ENCODE measurements at places on chromosomes 4 and X.

DNA sequence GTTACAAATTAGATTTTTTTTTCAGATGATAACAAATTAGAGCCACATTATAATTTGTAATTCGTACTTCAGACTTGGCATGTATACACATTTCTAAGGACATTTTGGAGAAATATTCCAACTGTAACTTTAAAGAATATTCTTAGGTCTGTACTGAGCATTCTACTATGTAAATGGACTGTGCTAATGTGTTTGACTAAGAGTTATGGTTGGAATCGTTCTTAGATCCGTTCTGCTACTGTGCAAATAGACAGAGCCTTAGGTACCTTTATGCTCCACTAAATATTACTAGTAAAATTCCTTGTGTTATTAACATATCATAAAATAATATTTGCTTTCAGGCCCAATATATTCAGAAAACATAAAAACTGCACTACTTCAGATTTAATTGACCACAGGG, 1180.0 kb upstream of the TENM3 start:
- no peak for DNase-seq

DNA sequence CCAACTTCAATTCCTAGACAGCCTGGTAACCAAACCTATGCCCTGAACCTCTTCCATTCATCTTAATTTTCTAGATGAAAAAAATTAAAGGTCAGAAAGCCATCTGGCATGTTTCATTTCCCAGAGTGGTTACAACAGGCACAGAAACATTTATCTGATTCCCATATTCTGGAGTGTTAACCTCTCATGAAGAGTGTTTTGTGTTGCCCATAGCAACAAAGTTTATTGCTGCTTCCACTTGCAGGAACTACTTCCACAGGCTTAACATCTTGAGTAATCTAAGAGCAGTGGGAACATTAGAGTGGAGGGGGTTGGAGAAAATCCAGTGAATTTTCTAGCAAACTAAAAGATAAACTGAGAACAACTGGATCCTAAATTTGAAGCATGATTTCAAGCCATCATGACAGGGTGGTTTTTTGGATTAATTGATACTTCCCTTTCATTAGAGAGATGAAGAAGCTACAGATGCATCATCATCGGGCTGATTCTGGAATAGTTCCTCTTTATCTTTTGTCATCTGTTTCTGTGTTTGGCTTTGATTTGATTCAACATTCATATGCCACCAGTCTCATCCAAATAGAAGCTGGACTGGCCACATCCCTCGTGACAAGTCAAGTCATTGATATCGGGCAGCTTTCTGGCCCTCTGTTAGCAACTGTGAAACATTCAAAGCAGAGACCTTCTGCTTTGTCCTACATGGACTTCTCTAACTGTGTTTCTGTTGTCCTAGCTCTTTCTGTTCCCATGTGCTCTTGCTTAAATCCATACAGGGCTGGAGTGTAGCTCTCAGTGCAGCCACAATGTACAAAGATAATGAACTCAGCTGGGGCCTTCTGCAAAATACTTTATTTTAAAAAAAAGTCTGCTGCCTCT, 167.3 kb downstream of the MID1IP1 start:
- DNase-seq, result no peak

DNA sequence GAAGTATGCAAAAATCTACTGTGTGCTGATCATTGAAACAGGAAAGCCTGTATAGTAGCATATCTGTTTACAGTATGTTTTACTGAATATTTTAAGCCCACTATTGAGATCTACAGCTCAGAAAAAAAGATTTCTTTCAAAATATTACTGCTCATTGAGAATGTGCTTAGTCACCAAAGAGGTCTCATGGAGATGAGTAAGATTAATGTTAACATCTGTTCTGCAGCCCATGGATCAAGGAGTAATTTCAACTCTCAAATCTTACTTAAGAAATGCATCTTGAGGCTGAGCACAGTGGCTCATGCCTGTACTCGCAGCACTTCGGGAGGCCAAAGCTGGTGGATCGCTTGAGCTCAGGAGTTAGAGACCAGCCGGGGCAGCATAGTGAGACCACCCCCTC, 3.3 kb downstream of the RNF4 start:
- no peak for DNase-seq

GRCh38 chr4:35447474-35447873, 796.8 kb downstream of the ARAP2 start:
- DNase-seq, result no peak

DNA sequence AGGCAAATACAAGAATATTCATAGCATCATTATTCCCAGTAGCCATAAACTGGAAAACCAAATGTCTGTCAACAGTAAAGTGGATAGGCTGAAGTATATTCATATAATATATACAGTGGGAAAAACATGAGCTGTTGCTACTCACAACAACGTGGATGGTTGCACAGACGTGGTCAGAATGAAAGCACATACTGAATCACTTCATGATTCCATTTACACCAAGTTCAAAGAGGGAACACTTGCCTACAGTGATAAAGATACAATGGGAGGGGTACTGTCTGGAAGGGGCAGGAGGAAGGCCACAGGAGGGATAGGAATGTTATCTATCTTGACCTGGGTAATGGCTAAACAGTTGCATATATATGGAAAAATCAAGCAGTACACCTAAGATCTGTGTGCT, 25.3 kb downstream of the APBB2 start:
- no peak for DNase-seq

DNA sequence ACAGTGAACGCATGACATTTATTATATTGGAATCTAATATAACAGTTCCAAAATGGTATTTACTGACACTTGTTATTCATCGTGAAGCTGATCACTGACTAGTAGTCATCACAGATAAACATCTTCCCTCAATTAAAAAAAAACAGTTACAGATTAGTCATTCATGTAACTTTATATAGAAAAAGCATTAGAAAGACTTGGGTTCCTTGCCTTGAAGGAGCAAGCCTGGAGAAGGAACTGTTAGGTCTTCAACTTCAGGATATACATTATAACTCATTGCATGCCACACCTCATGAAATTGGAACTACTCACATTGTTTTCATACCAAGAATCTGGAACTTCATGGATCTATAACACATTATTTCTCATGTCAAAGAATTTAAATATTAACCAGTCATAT, 317.7 kb downstream of the CCSER1 start:
- DNase-seq, result no peak

- no peak for DNase-seq
Observed at GRCh38 chr4:123984886-123985285, 588.3 kb downstream of the SPRY1 start.

DNA sequence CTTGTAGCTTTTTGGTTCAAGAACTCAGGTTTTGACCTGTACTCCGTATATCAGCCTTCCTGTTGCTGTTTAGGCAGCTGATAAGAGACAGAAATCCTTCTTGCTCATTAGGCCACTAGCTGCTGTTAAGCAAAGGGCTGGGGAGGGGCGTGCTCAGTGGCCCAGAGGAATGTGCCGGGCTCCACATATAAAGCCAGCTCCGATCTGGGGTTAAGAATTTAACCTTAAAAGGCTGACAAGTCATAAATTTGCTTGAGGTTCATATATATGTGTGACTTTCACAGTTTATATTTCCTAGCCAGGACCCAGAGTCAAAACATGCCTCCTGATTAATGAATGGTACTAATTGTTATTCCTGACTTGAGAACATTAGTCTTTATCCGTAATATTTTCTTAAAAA, 15.3 kb downstream of the GPC3 start:
- no peak for DNase-seq

Data from occipital lobe (tissue), 3 donors.